ENCODE measurements at places on chromosomes 3 and 15.
A peak's percentile ranks its signal among the peaks of the same experiment; 100 is the strongest.

- no peak for DNase-seq
Measured at GRCh38 chr3:184169896-184170875, 4.5 kb upstream of the AP2M1 start.

GRCh38 chr3:69770976-69771634 is 31.8 kb downstream of the MITF start:
- DNase-seq: no peak

GRCh38 chr15:60076582-60077276 is 72.6 kb downstream of the FOXB1 start:
- DNase-seq: no peak

- no peak for DNase-seq
Measured at GRCh38 chr15:85792102-85792731, 2.5 kb downstream of the KLHL25 start.

DNA sequence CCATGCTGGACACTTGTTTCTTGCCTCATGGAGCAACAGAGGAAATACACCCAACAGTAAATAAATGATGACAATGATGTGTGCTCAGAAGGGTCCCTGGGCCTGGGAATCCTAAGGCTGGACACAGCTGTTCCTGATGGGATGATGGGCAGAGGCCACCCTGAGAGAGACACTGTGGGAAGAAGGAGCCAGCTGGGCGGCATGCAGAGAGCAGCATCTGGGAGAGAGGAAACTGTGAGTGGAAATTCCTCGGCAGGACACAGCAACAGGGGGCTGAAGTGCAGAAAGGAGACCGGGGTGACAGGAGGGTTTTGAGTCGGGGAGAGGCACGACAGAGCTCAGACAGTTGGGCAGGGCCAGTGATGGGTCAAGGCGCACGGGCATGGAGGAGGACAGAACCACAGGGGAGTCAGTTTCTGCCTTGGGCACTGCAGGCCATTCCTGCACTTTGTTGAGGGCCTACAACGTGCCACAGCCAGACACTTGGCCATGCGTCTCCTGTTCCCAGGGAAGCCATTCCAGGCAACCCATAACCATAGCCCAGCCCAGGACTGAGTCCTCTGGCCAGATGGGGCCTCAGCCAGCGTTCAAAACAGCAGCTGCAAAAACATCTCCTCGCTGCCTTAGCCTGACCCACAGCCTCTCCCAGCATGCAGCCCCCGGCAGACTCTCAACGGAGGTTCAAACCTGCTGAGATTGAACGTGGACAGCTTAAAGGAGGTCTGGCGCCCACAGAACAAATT is 36.7 kb upstream of the SLC6A1 start:
- DNase-seq: peak; percentile 31

- DNase-seq: no peak
Measured at GRCh38 chr3:153972862-153973261, 148.3 kb upstream of the ARHGEF26 start.

- DNase-seq: no peak
Measured at GRCh38 chr3:183907176-183907575, 22.5 kb upstream of the PARL start.

- DNase-seq: no peak
Measured at GRCh38 chr15:25504307-25504706, 65.5 kb upstream of the UBE3A start.

DNA sequence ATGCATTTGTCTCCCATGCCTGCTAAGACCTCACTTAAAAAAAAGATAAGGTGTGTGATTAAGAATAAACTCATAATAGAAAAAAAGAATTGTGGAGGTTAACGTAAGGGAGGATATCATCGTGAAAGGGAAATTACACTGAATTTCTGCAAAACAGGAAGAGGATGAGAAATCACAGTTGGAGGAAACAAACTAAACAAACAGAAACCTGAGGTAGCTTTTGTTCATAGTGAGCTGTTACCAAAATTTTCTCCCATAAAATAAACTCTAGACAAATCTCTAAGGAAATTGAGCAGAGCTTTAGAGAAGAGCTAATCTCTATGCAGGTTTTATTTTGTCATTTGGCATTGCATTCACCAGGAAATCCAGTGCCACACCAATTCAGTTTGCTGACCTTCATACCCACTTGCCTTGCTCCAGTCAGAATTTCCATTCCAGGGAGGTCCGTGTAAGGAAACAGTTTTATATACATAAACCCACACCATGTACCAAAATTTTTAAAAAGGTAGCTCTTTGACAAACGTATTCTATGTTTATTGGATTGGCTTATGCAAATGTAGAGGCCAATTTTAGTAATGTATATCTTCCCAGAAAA is 231.2 kb downstream of the MBNL1 start:
- no peak for DNase-seq

DNA sequence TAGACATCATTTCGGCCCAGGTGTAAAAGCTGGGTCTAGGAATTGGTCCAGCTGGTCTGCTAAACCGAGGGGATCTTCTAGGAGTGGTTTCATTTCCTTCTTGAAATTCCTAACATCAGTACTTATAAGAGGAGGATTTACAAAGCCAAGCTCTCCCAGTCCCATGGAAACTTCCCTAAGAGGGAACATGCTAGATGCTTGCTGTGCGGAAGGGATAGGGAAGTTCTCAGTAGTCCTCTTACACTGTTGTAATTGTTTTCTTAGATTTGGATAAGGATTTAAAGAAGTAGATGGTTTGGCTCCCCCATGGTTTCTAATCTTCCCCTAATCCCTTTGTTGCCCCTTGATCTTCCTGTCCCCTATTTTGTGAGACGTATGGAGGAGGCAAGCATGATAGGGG is 89.7 kb upstream of the XCR1 start:
- DNase-seq: no peak

DNA sequence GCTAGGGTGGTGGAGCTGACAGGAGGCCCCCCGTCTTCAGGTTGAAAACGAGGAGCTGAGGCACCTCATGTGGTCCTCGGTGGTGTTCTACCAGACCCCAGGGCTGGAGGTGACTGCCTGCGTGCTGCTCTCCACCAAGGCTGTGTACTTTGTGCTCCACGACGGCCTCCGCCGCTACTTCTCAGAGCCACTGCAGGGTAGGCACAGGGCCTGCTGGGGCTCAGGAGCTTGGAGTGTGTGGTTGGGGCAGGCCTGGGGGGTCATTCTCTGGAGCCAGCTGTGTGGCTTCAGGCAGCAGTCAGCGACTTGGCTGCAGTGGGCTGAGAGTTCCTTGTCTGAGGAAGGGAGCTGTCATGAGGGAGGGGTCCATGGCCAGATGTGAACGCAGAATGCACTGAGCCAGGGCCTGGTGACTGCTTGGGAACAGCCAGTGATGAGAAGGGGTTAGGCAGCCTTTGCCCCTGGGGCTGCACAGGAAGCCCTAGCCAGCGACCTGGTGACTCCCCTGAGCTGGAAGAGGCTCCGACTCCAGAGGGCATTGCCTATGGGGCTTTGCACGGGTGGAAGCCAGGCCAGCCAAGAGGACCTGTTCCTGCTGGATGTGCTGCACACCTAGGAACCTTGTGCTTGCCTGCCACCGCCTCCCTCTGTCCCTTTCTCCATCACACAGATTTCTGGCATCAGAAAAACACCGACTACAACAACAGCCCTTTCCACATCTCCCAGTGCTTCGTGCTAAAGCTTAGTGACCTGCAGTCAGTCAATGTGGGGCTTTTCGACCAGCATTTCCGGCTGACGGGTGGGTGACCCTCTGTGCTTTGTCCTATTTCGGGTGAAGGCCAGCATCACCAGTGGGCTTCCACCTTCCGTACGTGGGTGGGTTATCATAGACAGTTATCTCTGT is 4.9 kb upstream of the STAB1 start:
- DNase-seq: no peak

DNA sequence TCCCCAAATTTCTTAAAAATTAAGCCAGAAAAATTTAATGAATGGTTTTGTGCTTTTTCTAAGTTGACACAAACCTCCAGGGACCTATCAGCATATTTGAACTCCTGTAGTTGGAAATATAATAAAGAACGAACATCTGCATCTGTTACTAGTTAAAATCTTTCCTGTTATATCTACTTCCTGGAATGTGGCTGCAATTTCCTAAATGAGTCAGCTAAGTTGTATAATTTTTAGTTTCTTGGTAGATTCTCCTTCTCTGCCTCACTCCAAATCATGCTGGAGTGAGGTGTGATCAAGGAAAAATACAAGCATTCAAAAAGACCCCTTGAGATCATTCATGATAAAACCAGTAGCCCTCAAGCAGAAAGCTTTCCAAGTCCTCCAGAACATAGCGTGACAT is 106.2 kb upstream of the MCTP2 start:
- DNase-seq: no peak

- no peak for DNase-seq
Measured at GRCh38 chr3:162721736-162722135, 1225.1 kb downstream of the OTOL1 start.

- DNase-seq: no peak
Measured at GRCh38 chr15:80264031-80264430, 12.0 kb upstream of the CTXND1 start.

DNA sequence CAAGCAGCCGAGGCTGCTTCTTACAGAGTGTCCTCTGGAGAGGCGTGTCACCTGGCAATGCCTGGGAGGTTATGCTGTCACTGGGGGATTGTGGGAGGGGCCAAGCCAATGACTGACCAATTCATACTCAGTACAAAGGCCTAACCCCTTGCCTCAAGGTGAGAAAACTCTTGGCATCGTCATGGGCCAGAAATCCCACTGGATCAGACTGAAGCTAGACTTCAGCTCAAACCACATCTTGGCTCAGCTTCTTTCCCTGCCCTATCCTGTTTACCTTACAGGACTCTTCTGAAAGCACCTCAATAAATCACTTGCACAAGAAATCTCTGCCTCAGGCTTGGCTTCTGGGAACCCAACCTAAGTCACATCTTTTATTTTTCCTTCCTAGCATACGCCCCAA is 9.5 kb downstream of the ANAPC13 start:
- DNase-seq: no peak

DNA sequence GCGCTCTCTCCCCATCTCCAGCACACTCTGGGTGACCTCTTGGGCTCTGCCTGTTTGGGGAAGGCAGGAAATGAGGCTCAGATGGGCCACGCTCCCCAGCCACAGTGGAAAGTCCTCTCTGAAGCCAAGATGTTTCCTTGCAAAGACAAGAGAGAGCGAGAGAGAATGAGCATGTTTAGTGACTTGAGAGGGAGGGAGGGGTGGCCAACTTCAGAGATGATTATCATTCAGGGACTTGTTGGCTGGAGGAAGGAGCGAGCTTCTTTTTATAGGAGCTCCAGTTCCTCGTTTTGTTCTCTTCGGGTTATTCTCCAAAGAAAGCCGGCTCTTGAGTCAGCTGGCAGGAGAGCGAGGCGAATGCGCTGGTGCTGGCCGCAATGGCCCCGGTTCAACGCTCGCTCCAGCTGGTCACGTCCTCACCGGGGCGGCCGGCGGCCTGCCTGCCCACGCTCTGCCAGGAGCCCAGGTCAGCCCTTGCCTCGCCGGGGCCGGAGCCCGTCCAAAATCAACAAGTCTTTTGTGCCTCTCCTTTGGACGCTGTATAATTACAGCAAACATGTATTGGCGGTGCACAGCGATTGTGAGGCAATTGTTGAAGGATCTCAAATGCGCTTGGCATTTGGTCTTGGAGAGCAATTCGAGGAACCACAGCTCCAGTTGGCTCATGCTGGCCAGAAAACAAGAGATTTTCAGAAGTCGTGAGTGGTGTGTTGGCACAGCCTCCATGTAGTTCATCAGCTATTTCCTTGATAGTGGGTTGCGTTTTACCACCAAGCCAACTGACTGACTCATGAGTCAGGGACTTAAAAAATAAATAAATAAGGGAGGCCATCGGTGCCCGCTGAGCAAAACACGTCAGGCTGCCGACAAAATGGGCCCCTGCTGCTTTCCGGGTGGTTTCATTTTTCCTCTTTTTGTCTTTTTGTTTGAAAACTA is 288.6 kb downstream of the UACA start:
- no peak for DNase-seq

DNA sequence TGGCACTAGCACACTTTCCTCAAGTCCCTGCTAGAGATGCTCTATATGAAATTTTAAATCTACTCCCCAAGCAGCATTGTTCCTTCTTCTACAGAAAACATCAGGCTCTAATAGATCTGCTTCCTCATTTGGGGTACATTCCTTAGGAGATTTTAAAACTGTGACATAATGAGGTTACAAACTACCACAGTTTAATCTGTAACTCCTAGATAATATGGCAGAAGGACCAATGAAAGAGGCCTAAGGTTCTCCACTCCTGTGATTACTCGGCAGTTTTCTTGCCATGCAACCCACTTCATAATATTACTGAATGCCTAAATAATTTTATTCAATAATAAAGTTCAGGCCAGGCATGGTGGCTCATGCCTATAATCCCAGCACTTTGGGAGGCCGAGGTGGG is 16.1 kb downstream of the ZNF106 start:
- DNase-seq: no peak

- DNase-seq: no peak
Measured at GRCh38 chr3:103813955-103814354, 1379.1 kb downstream of the ZPLD1 start.

- no peak for DNase-seq
Measured at GRCh38 chr3:48929358-48930035, 10.9 kb downstream of the ARIH2 start.

- DNase-seq: peak; percentile 31
Measured at GRCh38 chr15:85615930-85616329, 178.8 kb downstream of the KLHL25 start.

DNA sequence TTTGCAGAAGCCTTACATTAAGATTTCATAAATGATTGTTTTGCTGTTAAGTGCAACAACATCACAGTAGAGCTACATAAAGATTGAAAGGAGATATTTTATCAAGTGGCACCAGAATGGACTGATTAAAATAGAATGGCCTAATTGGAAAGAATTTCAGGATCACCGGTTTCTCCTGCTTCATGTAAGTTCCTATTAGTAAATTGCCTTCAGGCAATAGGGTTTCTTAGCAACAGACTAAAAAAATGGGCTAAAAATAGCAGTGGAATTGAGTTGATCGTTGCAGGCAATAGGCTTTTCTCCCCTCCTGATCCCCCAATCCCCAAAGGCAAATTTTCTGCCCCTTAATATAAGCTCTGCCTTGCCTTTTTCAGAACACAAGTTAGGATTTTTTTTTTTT is 917 bp downstream of the LNP1 start:
- DNase-seq: no peak

GRCh38 chr3:119571688-119572087 is 7.6 kb upstream of the ADPRH start:
- DNase-seq: no peak

- peak; percentile 60 for DNase-seq
Measured at GRCh38 chr3:107674371-107674770, 151.6 kb downstream of the BBX start.

DNA sequence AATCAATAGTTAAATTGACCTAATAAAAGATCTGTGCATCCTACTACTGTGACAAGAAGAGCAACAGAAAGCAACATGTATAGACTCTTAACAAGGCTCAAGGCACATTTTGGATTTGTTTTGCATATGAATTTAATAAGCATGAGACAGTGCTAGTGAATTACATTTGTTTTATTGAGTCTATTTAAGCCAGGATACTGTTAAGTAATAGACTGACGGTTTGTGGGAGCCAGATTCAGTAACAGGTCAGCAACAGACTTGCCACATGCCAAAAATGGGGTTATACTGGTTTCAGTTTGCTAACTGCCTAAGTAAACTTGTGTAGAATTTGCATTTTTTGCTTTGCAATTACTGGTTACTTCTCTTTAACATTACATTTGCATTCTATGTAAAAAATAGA is 54.0 kb downstream of the MBNL1 start:
- DNase-seq: no peak
